Right lung (tissue), 10 donors: ENCODE measurements at places on chromosomes 6 and 20. TPM values are rescaled to one million over a fixed set of nuclear protein-coding genes. Genes with fewer than 3 reads are reported as not detected.

The OR2H1 gene
- not detected for polyA plus RNA-seq

The MCHR2 gene
- polyA plus RNA-seq: not detected

- no peak for DNase-seq
These were observed 39.8 kb upstream of the PTPN1 start for GRCh38 chr20:50470264-50470858.

GRCh38 chr20:2657241-2657640, 4.8 kb downstream of the NOP56 start:
- no peak for DNase-seq

The CRISP3 gene
- polyA plus RNA-seq: 0.20 TPM

DNA sequence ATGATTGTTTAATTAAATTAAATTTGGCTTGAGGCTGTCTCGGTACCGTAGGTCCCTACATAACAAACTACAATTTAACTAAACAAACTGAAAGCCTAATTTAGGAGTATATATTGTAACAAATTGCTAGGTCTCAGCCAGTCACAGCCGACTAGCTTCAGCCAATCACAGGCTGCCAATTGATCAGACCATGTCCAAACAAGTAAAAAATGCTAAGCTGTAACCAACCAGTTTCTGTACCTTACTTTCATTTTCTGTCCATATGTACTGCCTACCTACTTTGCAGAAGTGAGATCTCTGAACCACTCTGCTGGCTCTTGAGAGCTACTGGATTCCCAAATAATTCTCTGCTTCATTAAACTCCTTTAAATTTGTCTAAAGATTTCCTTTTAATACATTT, 648.0 kb upstream of the GJE1 start:
- DNase-seq: no peak

GRCh38 chr6:3776881-3777507, 25.5 kb upstream of the PXDC1 start:
- no peak for DNase-seq

GRCh38 chr6:91428953-91429560, 842.2 kb upstream of the MAP3K7 start:
- DNase-seq: no peak

DNA sequence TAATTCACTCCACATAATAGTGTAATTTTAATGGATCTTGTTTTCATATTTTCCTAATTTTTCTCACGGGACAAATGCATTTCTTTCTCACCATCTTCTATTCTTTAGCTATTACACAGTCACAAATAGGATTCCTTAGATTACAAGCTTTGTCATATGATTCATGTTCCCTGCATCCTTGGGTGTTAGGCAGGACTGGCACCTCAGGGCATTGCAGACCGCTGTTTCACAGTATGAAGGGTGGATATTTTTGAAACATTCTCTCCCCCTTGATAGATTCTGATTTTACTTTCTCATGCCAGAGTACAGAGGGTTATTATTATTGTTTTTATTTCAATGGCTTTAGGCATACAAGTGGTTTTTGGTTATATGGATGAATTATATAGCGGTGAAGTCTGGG, 602.5 kb downstream of the PHF3 start:
- DNase-seq: no peak

The AURKA gene
- 32.5 TPM for polyA plus RNA-seq

DNA sequence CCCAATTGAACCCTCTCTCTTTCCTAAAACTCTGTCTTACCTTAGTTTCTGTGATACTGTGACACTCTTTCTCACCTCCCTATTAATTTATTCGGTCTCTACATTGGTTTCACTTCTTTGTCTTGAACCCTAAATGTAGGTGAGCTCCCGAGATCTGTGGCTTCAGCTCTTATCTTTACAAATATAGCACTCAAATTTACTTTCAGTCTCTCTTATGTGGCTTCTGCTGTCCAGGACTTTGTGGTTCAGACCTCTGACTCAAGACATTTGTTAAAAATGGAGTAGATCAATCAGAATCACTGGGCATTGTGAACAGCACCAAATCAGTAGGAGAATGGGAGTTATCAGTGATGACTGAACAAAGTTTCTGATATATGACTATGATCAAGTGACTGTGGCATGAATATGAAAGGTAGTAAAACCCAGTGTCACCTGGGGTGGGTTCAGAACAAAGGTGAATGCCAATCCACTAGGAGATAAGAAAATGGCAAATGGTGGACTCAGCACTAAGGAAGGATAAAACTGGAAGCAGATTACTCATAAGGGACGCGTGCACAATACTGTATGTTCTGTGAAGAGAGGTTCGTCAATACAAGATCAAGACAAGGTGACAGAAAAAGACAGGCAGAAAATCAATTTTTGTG, 27.2 kb downstream of the IL17F start:
- DNase-seq: no peak

The BEND3 gene
- polyA plus RNA-seq: 4.3 TPM

DNA sequence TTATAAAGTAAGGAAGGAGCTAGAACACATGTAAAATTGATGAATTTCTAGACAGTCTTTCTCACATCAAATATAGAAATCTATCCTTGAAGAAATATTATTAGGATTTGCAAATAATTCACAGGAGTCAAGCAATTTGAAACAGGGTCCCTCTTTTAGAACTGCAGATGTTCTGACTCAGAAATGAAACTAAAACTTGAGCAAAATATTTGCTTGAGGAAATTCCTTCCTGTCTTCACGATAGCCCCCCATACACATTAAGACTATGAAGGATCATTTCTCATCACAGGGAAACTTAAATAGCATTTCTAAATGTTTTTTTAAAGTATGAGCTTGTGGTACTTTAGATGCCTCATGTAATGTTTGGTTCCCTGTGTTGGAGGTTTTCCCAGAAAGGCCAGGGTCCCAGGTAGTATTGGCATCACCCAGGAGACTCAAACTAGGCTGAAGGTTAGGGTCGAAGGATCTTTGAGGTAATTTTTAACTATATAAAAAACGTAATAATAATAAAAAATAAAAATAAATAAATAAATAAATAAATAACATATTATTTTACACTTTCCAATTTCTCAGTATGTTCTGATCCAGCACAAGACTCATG, 144.0 kb upstream of the TBX18 start:
- DNase-seq: no peak

The CCN6 gene
- 0.58 TPM for polyA plus RNA-seq

The LST1 gene
- polyA plus RNA-seq: 5.6 TPM

The STX11 gene
- polyA plus RNA-seq: 2.0 TPM

- no peak for DNase-seq
These were observed 180.2 kb downstream of the TFAP2B start for GRCh38 chr6:50998905-50999304.

GRCh38 chr6:108161724-108162282, 4.0 kb upstream of the NR2E1 start:
- DNase-seq: no peak

The ERVFRD-1 gene
- polyA plus RNA-seq: 0.09 TPM

DNA sequence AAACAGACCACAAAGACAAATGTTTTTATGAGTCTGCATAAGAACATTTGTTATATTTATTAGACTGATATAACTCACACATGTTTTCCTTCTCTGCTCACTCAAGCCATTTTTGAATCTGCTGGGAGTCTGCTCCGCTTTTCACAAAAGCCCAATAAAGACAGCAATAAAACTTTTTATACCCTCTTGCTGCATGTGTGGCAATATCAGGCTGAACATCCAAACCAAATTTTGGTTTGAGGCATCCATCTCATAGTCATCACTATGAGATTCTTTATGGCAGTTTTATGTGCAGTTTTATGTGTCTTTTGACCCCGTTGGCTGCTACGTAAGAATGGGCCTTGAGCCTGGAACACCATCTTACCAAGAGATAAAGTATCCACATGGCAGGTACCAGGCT, 1276.8 kb upstream of the ADGRB3 start:
- no peak for DNase-seq

GRCh38 chr20:37475252-37475651, 45.8 kb upstream of the NNAT start:
- no peak for DNase-seq

GRCh38 chr20:2606507-2607006, 45.9 kb upstream of the NOP56 start:
- DNase-seq: no peak

DNA sequence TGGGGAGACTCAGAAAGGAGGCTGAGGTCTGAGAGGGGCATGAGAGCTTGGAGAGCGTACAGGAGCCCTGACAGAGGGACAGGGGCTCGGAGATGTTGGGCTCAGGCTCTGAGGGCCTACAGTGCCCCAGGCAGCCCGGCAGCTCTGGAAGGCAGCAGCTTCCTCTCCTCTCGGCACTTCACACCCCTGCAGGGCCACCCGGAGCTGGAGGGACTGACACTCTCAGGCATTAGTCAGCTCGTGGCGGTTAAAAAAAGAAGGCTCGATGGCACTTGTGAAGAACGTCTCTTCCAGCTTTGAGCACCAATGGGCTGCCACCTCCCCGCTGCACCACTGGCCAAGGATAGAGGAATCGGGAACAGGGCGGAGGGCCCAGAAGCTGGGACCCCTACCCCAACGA, 62.6 kb upstream of the SIRPA start:
- no peak for DNase-seq

The KHDC1L gene
- not detected for polyA plus RNA-seq

GRCh38 chr6:155628306-155628705, 172.7 kb upstream of the NOX3 start:
- DNase-seq: no peak

DNA sequence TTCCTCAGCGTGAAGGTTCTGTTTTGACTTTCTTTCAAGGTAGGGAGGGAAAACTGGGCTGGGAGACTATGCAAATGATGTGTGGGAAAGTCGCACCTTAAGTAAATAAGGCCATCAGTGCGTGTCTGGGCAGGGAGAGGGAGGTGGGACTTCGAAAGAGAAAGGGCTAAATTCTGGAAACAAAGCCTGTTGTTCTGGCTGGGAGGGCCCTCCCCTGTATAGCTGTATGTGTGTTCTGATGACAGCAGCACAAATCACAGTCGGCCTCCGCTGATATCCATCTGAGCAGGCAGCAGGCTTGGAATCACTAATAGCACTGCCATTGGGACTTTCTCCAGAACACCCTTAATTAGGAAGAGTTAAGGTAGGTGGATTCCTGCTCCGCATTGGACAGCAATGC, 19.2 kb downstream of the JAG1 start:
- DNase-seq: no peak

GRCh38 chr20:3869839-3870634, 19.1 kb upstream of the PANK2 start:
- DNase-seq: no peak

GRCh38 chr6:163248051-163248450, 166.5 kb upstream of the QKI start:
- DNase-seq: no peak

The CLVS2 gene
- 0.46 TPM for polyA plus RNA-seq

- no peak for DNase-seq
These were observed 21.2 kb downstream of the MKKS start for GRCh38 chr20:10412591-10413408.

GRCh38 chr6:3090013-3090412, 21.7 kb downstream of the RIPK1 start:
- DNase-seq: no peak

GRCh38 chr6:94227741-94228140, 808.4 kb upstream of the EPHA7 start:
- no peak for DNase-seq

- DNase-seq: no peak
These were observed 295.5 kb upstream of the FLRT3 start for GRCh38 chr20:14632906-14633305.

The CDKAL1 gene
- polyA plus RNA-seq: 15.1 TPM

DNA sequence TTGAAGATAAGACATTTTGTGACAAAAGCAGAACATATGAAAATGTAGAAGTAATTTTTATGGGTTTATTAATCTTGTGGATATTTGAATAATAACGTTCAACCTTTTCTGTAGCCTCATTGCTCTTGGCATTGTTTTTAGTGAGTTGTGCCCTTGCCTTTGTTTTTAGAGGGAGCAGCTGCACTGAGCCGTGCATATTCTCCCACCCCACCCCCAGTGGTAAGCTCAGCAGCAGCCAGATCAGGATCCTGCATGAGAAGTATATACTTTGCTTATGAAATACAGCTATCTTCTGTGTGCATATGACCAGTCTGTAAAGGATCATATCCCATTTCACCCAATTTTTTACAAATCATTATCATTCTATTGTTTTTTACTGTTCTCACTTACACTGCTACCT, 184.2 kb downstream of the COL9A1 start:
- no peak for DNase-seq

- DNase-seq: no peak
These were observed 123.4 kb downstream of the LY86 start for GRCh38 chr6:6711832-6712448.

DNA sequence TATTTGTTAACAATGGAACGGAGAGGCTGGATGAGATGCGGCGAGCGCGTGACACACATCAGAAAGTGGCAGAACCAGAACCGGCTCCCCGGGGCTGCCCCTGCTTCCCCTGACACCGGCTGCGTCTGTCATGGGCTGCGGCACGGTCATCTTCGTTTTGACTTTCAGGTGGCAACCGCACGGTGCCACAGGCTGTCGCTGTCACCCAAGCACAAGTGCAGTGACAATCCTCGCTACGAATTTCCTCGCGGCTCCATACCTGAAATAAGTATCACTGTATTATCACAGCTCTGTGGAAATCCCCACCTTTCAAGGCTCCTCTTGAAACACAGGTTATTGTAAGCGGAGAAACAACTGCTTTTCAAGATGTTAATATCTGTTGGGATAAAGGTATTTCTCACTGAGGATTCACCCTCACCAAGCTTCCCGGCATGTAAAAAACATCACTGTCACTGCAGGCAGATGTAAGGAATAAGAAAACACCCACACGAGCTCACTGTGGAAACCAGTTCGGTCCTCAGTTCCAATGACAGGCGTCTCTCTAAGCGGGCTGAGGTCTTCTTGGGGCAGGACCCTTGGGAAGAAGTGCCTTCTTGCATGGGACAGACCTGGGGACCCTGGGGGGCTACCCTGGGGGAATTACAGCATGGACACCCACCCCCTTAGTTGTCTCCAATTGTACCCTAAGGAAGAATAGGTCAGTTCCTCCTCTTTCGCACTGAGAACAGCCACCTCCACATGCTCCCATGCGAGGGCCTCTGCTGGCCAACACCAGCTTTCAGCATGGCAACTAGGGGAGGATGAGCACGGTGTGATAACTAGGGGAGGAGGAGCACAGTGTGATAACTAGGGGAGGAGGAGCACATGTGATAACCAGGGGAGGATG, 86.3 kb downstream of the DACT2 start:
- DNase-seq: no peak

- DNase-seq: no peak
These were observed 88.4 kb upstream of the TAB2 start for GRCh38 chr6:149229096-149229495.

The OPN5 gene
- 0.10 TPM for polyA plus RNA-seq

The HTR1B gene
- 0.05 TPM for polyA plus RNA-seq

The EDN1 gene
- polyA plus RNA-seq: 47.6 TPM

The CTCFL gene
- polyA plus RNA-seq: 0.50 TPM

GRCh38 chr20:528923-529604, 14.5 kb downstream of the CSNK2A1 start:
- no peak for DNase-seq

The PRRT1 gene
- polyA plus RNA-seq: 0.80 TPM

- DNase-seq: no peak
These were observed at the start of gene SIRPG for GRCh38 chr20:1657556-1658334. Gene SIRPG, minus strand, starts transcription at chr20:1657779. Its CDS starts 65 bp downstream, at chr20:1657714.

The NMBR gene
- polyA plus RNA-seq: 0.45 TPM

The WFDC10B gene
- not detected for polyA plus RNA-seq

DNA sequence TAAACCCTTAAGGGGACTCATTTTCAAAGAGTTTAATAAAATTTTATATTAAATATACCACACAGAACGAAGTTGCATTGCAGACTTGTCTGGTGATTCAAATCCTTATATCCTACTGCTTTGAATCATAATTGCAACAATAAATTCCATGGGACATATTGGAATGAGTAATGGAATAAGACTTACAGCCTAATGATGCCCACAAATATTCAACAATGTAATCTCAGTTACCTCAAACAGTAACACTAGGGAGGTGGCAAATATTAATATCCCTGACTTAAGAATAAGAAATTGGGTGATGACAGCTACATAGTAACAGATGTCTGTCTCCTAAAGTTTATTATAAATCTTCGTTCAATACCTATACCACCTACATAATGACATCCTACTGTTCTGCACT, 52.6 kb downstream of the BMP5 start:
- DNase-seq: no peak
